ENCODE measurements at places on chromosomes 6 and 20.
A peak's percentile ranks its signal among the peaks of the same experiment; 100 is the strongest.

DNA sequence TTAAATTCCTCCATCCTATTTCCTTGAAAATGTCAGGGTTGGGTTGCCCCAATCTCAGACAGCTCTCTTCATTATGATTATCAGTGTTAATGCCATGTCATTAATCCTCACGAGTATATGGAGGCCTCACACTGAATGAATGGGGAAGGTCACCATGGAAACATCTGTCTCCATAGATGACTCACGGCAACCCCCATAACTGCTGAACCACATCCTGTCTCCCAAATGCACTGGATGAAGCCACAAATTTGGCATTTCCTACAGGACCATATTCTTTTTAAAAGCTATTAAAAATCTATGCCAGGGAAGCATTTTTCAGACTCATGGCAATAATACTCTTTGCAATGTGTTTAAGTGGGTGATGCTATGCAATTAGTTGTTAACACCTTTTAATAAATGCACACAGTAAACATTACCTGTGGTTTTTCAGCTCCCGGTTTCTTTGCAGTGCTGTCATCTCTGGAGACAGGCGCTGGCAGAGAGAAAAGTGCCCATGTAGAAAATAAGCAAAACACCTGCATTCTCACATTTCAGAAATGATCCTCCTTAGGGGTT, 80.1 kb upstream of the PTPRK start:
- no peak for DNase-seq

GRCh38 chr6:148231572-148231971, 111.1 kb upstream of the SASH1 start:
- no peak for DNase-seq

- no peak for DNase-seq
These were observed 8.2 kb downstream of the CYB5R4 start for GRCh38 chr6:83867527-83868161.

- DNase-seq: no peak
These were observed 10.9 kb downstream of the LRRC1 start for GRCh38 chr6:53805725-53806124.

- DNase-seq: no peak
These were observed 430.3 kb downstream of the PLCB1 start for GRCh38 chr20:8562356-8562755.

GRCh38 chr6:49866485-49866943, at the start of gene CRISP1:
Gene CRISP1 (minus strand): TSS chr6:49866535. CDS start chr6:49857400, 9,135 bp downstream.
- DNase-seq: no peak

DNA sequence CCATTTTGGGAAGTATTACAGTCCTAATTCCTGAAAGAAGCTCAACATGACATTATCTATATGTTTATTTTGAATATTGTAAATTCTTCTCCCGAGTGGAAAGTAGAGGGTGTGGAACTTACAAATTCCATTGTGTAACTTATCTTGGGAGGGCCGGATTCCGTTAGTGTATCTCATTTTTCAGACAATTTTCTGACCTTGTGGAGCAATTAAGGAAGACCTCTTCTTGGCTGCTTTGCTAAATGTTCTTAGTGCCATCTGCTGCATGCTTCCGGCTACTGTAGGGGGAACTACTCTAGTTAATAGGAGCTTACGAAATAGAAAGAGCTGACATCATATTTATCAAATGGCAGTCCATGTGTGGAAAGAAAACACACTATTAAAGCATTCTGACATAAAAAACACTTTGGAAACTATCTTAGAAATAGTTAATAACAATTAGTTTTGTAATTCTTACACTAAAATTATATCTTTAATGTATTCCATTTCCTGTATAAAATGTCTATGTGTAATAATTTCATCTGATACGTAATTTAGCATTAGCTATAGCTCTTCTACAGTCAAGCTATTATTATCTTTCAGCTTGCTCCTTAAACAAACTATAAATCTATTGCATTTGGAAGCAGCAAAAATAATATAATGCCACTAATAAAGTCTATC, 41.5 kb upstream of the KCNQ5 start:
- peak; percentile 25 for DNase-seq

GRCh38 chr6:5314191-5314865, 53.0 kb downstream of the FARS2 start:
- DNase-seq: no peak

DNA sequence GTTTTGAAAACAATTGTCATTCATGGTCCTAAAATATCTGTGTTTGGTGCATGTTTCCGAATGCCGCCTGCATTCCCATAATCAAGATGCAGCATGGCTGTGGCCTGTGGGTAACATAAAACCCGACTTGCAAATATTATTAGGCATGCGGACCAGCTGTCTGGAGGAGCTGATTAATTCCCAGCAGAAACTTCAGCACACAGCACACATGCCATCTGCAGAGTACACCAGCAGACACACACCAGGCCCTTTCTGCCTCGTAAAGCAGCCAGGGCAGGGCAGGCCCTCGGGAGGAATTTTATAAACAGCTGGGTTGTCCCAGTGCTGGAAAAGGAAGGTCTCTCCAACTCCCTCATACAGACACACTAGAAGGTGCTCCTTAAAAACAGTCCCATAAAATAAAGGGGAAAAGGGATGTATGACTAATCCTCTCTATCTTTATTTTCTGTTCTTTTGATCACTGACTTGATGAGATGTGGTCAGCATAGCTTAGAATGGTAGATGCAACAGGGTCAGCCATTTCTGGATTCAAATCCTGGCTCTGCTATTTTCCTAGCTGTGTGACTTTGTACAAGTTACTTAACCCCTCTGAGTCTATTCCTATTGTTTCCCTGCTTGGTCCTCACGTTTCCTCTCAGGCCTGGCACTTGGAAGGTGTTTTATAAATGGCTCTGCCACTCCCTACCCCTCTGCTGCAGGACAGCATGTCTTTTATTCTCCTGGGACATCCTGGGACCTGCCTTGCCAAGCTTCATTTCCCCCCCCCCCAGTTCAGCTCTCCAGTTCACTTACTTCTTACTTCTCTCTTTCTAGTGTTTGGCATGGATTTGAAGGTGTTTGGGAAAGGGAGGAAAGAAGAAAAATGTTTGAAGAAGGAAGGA, 85.9 kb upstream of the TRAF3IP2 start:
- no peak for DNase-seq

GRCh38 chr6:168411130-168411529, 29.9 kb upstream of the SMOC2 start:
- DNase-seq: no peak

- DNase-seq: no peak
These were observed 13.5 kb downstream of the MBOAT1 start for GRCh38 chr6:20198775-20199174.

DNA sequence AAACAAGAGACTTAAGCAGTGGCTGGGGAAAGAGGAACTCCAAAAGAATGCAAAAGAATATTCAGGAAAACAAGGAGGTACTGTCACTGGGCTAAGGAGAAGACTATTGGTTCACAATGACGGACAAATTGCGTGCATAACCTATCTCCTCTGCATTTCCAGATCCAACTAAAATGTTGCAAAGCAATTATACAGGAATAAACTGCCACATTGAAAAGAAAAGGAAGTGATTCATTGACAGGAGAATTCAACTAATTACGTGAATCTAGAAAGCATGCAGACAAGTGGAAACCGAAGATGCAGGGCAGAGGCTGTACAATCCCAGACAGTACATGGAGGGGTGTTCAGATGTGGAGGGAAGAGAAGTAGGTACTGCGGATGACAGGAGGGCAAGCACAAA, 152.8 kb upstream of the RIPOR2 start:
- no peak for DNase-seq

DNA sequence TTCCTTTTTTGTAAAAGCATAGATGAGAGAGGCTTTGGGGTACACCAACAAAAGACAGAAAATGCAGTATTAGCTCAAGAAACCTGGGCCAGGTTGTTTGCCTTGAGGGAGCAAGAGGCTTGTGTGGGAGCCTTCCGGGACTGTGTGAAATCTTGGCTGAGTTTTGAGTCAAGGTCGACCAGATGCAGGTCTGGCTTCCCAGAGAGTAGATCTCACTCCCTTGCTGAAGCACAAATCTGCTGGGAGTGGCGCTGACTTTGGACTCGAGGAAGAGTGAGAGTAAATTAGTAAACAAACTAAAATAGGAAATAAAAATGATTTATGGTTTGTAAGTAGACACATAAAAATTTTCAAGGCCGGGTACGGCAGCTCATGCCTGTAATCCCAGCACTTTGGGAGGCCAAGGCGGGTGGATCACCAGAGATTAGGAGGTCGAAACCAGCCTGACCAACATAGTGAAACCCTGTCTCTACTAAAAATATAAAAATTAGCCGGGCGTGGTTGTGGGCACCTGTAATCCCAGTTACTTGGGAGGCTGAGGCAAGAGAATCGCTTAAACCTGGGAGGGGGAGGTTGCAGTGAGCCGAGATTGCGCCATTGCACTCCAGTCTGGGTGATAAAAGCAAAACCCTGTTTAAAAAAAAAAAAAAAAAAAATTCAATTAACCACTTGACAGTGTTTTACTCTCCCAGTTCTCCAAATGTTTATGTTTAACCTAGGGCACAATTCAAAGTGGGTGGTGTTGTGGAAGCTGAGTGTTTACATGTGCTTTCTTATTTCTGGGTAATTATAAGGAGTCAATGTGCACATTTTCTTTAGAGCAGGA, 27.7 kb upstream of the EDN1 start:
- no peak for DNase-seq

DNA sequence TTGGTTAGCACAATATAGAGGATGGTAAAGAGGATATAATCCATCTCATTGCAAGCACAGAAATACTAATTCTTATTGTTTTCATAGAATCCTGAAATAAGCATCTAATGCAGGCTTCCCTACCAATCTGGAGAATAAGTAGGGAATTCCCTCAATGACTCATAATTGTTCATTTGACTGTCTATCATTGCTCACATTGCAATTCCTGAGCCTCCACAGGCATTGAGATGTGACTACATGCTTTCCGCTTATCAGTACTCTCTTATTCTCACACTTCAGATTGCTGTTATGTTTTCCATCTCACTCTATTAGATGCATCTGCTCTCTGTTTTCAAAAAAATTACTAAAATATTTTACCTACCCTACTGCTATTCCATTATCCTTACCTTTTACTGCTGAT, 216.2 kb upstream of the PRSS16 start:
- no peak for DNase-seq

DNA sequence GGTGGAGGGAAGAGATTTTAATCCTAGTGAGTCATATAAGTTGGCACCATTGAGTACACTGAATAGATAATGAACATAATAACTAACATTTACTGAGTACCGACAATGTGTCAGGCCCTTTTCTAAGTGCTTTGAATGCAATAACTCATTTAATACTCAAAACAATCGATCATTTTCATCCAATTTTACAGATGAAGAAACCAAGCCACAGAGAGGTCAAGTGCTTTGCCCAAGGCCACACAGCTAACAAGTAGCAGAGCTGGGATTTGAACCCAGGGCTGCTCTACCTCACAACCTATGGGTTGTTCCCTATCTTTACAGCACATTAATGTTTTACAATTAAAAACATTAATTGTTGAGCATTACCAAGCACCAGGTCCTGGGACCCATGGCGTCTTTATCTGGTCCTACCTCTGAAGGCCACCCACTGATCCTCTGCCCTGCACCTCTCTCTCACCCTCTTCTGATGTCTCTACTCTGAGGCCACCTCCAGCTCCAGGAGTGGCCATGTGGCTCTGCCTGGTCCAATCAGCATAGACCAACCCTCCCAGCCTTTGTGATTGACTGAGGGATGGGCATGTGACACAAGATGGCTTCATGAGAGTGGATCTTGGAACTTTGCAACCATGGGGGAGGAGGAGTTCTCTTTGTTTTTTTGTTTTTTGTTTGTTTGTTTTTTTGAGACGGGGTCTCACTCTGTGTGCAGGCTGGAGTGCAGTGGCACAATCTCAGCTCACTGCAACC, 83.9 kb downstream of the KCNB1 start:
- DNase-seq: no peak

GRCh38 chr6:40715570-40716403, 128.6 kb upstream of the LRFN2 start:
- DNase-seq: no peak

DNA sequence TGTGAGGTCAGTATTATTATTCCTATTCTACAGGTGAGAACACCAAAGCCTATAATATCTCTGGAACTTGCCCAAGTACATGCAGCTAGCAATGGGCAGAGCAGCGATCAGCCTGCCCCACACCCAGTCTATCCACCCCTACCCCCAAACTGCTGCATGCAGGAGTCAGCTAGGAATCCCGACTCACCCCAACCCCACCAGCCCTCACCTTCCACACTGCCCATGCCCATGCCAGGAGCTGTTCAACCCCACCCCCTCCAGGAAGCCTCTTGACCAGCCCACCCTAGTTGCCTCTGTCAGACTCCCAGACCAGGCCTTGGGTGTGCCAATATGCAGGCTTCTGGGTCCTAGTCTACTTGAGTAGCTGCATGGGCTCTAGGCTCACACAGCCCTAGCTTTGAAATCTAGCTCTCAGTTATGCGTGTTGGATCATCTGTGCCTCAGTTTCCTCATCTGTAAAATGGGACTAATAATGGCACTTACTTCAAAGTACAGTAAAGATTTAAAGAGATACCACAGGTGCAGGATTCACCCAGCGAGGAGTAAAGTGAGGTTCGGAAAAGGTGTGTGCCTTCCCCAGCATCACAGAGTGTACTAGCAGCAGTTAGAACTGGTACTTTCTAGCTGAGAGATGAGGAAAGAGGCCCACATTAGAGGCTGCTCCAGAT, 173.2 kb downstream of the VEGFA start:
- DNase-seq: no peak

DNA sequence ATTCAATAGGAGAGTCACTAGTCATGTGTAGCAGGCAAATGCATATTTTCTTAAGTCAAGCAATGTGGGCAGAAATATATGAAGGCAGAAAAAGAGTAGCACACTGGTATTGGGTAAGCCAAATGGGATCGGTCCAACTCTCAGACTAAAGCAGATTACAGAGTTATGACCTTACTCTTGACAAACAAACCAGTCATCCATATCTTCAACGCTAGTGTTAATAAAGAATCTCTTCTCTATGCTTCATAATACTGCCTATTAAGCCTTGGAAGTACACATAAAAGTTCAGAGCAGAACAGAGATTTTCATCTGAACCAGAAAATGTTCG, 320.2 kb upstream of the JARID2 start:
- no peak for DNase-seq

DNA sequence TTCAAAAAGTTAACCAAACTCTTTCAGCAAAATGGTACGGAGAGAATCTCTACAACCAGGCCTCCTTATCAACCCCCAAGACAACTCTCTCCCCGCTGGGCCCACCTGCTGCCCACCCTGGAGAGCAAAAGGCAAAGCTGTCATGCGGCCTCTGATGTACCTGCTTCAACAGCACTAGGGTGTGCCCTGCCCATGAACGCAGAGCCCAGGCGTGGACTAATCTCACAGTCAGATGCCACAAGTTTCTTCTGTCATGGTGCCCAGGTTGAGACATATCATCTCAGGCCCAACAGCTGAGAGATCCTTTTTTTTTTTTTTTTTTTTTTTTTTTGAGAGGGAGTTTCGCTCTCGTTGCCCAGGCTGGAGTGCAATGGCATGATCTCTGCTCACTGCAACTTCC, 26.3 kb downstream of the SLC2A4RG start:
- no peak for DNase-seq
